ENCODE measurements at places on chromosomes 11 and 22. TPM values are rescaled to one million over a fixed set of nuclear protein-coding genes. Genes with fewer than 3 reads are reported as not detected.

The TBRG1 gene
- total RNA-seq: 29.4 TPM

The PGA5 gene
- not detected for total RNA-seq

The MAP6 gene
- total RNA-seq: 0.59 TPM

The C11orf21 gene
- not detected for total RNA-seq

The OR6A2 gene
- total RNA-seq: 0.30 TPM

The ANKK1 gene
- total RNA-seq: not detected
